LHCN-M2 (cell line): ENCODE measurements at places on chromosomes 13 and 19. TPM values are rescaled to one million over a fixed set of nuclear protein-coding genes. Genes with fewer than 3 reads are reported as not detected.

DCT gene
- 0.06 TPM in 1 of 2 replicates, not detected in the other for total RNA-seq

AMH gene
- 13.8 and 14.1 TPM in 2 replicates for total RNA-seq

DNA sequence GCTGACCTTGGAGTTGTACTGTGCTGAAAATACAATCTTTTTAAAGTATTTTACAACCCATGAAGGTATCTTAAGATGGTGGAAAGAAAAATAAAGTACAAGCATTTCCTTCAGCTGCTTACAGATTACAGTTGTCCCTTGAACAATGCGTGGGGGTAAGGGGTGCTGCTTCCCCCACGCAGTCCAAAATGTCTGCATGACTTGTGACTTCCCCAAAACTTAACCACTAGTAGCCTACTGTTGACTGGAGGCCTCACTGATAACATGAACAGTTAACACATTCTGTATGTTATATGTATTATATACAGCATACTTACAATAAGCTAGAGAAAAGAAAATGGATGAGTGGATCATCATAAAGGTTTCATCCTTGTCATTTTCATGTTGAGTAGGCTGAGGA is 45.3 kb upstream of the ZNF599 start:
- no peak for DNase-seq

B9D2 gene
- 3.7 and 5.3 TPM in 2 replicates for total RNA-seq

GRCh38 chr19:42076380-42076944 is 496 bp downstream of the ZNF574 start:
- no peak for DNase-seq

- no peak for DNase-seq
Measured at GRCh38 chr13:24307211-24308067, 1.9 kb upstream of the C1QTNF9 start.

DNA sequence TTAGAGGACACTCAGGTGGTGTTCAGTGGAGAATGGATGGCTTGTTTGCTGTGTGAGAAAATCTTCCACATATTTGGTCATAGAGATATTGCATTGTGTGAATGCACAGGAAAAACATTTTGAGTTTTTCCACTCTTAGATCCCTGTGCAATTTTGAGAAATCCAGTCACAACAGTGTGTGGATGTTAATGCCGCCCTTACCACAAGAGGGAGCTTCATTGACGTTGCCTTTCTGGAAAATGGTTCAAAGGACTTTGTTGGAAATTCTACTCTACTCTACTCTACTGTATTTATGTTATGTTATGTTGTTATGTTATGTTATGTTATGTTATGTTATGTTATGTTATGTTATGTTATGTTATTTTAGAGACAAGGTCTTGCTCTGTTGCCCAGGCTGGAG is 13.4 kb downstream of the ZNF20 start:
- DNase-seq, result no peak

GRCh38 chr19:11005521-11005920 is 44.7 kb downstream of the SMARCA4 start:
- no peak for DNase-seq

SIGLEC10 gene
- total RNA-seq, result not detected in 2 replicates

DNA sequence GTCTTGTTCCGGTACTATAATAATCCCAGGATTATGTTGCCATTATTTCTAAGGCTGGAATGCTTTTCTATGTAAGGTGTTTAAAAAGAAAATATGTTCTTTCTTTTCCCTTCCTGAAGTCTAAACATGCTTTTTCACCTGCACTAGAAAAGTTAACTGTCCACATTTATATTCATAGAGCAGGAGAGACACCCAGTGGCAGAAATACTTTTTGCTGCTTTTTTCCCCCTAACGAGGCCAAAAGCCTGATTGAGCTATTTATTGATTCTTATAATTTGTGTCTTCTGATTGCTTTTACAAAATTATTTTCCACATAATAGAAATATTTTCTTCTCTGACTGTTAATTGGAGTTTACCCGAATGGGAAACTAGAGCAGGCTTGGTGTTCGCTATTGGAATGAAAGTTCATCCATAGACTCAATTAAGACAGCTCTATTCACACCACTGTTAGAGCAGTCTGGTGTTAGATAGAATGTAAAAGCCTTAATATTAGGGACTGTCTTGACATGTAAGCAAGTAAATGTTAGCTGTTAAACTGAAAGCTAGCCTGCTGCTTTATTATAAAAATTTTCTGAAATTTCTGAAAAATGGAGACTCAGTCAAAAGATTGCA is 15.8 kb downstream of the GPR180 start:
- DNase-seq, result no peak

POSTN gene
- total RNA-seq, result 8.3 and 20.8 TPM in 2 replicates
